ENCODE measurements at places on chromosomes 7 and 10.

DNA sequence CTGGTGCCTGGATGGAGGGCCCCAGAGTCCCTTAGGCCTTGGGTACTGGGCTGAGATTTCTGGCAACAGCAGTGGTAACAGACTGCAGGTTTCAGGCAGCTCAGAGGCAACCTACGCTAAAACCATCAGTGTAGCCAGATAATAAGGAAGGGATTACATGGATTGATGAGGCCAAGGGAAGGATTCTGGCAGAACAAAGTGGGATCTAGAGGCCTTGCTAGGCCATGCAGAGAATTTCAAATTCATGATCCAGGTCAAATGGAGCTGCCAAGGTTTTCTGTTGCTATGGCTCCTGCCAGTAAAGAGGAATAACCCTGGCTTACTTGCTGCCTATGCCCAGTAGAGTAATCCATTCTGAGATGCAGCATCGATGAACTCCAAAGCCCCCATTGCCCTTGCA lies 445.7 kb downstream of the ADRA2A start:
- DNase-seq, result no peak

GRCh38 chr7:140541513-140542227 lies 62.4 kb upstream of the MKRN1 start:
- DNase-seq, result no peak

DNA sequence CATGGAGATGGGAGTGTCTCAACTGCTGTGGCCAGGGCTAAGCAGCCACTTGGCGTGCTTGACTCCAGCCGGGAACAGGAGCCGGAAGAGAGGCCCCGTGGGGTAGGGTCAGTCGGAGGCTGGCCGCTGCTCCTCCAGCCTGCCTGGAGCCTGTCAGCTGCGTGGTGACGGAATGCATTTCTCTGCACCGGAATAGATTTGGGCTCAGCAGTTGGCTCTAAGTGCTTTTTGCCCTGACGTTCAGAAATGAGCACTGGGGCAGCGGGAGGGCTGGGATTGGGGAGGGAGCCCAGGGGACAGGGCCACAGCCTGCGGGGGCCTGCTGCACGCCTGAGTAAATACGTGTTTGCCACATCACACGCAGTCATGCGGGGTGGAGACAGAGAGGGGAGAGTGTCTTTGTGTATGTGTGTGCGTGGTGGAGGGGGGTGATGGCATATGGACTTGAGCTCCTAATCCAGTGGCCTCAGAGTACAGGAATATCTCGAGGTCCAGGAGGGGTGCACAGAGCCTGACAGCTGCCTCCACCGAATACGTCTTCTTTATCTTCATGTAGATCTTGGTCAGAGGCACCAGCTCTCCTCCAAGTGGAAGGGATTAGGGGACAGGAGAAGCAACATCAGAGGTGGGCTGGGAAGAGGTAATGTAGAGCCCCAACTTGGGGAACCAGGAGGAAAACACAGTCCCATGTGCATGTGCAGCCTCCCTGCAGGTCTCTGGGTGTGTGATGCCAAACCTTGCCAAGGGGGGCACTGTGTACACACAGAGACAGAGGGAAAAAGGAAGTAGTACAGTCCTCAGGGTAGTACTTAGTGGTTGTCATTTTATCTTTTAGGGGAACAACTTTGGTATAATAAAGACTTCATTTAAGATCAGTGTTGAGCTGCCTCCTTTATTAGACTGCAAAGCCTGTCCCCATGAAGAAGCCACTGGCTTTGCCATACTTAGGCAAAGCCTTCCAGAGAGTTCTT lies 151.4 kb downstream of the CDH23 start:
- DNase-seq, result no peak

DNA sequence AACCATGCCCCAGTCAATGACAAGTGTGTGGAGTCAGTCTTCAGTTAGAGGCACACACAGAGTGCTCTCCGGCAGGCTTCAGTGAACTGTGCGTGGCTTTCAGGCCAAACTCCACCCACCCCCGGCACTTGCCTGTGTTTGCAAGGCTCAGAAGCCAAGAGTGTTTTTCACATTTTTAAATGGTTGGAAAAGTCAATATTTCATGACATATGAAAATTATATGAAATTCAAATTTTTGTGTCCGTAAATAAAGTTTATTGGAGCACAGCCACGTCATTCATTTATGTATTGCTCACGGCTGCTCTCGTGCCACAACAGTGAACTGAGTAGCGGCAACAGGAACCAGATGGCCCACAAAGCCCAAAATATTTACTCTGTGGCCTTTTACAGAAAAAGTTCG lies 104.7 kb downstream of the SFMBT2 start:
- DNase-seq, result no peak

- DNase-seq, result no peak
Observed at GRCh38 chr7:101702362-101702850, 73.3 kb upstream of the MYL10 start.

DNA sequence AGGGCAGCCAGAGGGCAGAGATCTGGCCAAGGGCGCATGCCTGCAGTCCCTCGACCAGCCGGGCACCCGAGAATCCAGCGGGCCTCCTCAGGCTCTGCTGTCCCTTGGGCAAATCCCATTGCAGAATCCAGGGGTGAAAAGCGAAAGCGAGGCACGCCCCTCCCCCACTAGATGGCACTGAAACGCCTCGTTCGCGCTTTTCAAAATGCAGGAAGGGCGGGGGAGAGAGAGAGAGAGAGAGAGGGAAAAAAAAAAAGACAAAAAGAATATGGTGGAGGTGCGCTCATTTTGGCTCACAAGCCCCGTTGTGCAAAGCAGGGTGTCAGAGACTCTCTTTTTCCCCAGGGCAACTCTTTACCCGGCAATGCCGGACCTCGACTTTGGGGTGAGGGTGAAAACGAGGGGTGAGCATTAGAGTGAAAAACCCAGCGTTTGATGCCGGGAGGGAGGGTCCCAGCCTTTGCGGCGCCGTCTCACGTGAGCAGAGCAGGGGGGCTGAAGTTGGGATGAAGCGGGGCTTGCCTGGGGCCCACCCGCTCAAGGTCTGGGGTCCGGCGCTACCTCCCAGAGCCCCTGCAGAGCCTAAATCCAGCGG lies 2.5 kb upstream of the TMEM178B start:
- peak; percentile 52 for DNase-seq

DNA sequence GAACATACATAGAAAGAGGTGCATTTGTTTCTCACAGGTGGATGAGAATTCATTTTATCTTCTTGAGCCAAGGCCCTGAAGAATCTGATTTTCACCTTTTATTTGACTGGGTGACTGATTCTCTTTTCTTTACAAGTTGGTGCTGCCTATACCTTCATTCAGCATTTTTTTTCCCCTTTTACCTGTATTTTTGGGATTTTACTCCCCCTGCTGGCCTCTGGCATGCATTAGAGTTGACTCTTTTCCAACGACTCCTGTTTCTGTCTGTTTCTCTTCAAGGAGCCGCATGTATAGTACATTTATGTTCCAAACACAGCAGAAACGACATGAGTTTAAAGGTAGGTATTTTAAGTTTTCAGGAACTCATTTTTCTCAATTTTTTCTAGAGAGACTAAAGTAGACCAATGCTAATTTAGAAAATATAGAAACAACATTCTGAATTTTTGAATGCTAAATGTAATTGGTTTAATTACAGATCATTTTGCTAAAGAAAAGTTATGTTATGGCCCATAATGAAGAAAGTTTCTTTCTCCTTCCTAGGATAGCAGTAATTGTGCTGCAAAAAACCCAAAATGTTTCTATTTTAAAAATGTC lies 149.8 kb upstream of the HDAC9 start:
- peak; percentile 28 for DNase-seq

DNA sequence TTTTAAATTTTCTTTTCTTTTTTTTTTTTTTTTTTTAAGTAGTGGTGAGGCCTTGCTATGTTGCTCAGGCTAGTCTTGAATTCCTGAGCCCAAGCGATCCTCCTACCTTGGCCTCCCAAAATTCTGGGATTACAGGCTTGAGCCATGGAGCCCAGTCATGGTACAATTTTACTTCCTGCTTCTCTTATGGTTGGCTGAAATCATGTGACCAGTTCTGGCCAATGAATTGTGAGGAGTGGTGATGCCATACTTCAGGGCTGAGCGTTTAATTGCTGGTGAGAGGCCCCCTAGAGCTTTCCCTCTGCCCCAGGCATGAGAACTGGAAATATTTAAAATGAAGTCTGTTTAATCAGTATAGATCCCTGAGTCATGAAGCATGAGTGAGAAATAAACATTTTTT lies 22.2 kb upstream of the BAIAP2L1 start:
- no peak for DNase-seq

GRCh38 chr7:7479275-7479805 lies 56.3 kb downstream of the COL28A1 start:
- no peak for DNase-seq

DNA sequence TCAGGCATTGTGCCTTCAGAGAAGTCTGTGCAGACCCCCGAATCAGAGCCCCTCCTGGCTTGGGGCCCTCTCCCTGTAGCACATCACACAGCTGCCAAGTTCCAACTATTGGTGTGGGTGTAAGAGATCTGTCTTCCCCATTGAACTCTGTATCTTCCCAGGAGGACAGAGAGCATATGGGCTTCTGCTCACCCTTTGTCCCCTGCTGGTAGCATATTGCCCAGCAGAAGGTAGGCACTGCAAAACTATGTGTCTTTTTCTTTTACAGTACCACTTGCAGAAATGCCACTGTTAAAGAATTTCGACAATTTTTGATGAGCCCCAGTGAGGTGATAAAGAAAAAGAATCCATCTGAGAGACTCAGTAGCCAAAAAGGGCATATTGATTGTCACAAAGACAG lies 59.6 kb downstream of the NPY start:
- DNase-seq, result no peak

GRCh38 chr7:1149351-1149794 lies 10.6 kb downstream of the ZFAND2A start:
- no peak for DNase-seq

DNA sequence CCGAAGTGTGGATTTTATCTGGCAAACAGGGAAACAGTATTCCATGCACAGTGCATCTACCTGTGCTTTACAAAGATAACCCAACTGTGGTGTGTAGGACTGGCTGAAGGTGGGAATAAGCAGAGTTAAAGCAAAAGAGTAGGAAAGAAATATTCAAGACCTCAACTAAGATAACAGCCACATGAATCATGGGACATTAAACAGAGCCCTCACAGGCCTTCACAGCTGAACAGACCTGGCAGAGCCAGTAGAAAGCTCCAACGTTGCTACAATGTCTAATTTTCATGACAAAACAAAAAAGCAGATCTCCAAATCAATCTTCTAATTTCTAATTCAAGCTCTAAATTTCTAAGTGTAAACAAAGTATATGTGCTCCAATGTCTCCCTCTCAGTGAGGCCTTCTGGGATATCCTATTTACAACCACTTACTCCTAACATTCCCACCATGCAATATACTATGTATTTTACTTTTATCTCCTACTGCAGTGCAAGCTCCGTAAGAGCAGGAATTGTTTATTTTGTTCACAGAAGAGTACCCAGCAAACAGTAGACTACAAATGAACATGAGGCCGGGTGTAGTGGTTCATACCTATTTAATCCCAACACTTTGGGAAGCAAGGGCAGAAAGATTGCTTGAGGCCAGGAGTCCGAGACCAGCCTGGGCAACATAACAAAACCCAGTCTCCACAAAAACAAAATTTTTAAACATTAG lies 63.5 kb downstream of the UBE2H start:
- no peak for DNase-seq

GRCh38 chr10:106078895-106079576 lies 1085.5 kb downstream of the SORCS1 start:
- DNase-seq, result no peak

- no peak for DNase-seq
Observed at GRCh38 chr10:88980247-88980646, 10.4 kb upstream of the FAS start.

DNA sequence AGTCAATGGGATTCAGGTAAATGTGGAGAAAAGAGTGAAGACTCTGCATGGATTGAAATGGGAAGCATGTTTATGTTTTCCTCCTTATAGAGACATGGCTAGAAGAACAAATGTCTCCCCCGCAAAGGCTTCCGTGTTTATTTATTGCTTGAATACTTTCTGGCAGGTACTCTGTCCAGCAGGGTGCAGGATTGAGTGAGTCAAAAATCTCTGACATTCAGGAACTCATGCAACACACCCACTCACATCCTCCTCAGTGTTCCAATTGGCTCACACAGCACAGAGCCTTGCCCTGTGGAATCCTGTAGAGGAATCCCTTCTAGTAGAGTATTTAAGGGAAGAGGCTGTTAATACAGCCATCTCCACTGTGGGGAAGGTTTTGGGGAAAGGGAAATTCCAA lies 290.3 kb upstream of the VWC2 start:
- no peak for DNase-seq

DNA sequence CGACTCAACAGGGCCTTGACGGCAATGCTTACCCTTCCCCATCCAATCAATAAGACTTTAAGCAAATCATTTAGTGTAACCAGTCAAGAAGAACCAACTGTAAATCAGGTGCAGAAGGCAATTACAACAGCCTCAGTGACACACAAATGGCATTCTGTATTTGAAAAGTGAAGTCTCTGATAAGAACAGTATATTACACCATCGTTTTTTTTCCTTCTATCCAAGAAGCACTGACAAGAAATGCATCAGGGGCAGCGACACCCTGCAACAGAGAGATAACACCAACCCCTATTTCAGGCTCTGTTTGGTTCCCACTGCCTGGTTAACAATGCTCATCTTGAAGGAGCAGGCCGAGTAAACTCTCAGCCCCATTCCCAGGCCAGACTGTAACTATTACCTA lies 204.0 kb upstream of the AOAH start:
- no peak for DNase-seq

GRCh38 chr10:11162828-11163599 lies 145.3 kb downstream of the CELF2 start:
- DNase-seq, result peak; percentile 85

DNA sequence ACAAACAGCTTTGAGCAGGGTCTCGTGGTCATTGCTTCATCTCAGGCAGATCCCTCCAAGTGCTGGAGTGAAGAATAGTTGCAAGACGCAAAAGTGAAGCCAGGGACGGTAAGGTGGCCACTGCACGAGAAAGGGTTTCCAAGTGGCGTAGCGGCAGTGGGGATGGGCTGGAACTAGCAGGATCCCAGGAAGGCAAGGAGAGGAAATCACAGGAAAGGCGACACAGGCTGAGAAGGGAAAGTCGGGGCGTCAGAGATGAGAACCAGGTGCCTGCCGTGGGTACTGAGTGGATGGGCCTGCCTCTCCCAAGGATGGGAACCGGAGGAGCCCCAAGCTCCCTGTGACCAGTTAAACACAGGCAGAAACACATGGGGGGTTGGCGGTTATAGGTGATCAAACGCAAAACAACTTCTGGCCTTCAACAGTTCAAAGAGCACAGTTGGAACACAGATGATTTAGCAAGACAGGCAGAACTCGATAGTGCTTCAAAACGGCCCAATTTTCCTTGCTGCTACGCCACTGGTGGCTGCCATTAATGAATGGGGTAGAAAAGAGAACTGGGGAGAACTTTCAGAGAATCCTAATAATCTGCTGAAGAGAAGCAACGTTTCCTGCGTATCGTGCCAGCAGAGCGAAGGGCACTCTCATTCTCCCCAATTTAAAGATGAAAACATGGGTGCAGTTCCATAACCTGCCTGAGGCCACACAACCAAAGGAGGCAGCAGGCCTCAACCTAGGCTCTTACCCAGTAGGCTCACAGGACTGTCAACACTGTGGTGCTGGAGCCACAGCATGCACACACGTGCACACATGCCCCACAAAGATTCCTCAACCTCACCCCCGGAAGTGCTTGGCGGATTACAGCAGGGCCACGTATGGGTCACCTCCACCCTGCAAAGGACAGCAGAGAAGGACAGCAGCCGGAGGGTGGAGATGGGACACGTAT lies 61.9 kb downstream of the MAD1L1 start:
- no peak for DNase-seq

GRCh38 chr10:29765330-29765729 lies 130.6 kb upstream of the SVIL start:
- DNase-seq, result no peak

- peak; percentile 45 for DNase-seq
Observed at GRCh38 chr10:14605231-14605925, 169.3 kb downstream of the FAM107B start.

- DNase-seq, result no peak
Observed at GRCh38 chr7:67056683-67057082, 60.0 kb downstream of the TYW1 start.
